ENCODE measurements at places on chromosomes 7 and 10.

- no peak for DNase-seq
Measured at GRCh38 chr10:91924212-91925021, 847 bp downstream of the BTAF1 start.

- DNase-seq = no peak
Measured at GRCh38 chr10:22518167-22518724, 172.9 kb downstream of the SPAG6 start.

GRCh38 chr7:101736084-101736483 lies 81.3 kb upstream of the CUX1 start:
- DNase-seq = no peak

DNA sequence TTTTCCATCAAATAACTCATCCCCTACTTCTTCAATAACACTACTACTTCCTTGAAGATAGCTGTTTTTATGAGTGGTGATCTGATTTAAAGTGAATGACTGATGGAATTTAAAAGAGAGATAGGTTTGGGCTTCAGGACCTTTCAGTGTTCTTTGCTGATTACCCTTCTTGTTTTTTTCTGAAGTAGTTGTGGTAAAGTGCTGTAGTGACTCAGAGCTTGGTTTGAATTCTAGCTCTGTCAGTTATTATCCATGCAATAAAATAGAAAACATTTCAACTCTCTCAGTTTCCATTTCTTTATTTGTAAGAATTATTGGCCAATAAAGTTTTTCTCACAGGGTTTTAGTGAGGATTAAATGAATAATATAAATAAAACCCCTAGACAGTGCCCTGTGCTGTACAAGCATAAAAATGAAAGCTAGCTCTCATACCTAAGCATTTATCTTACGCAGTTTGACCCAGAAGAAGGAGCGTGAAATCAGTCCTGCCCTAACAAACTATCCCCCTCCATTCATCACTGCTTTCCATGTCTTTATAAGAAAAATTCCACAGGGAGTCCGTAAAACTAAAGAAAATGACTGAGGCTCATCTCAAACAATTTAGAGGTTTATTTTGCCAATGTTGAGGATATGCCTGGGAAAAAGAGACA lies 25.1 kb upstream of the AKAP9 start:
- DNase-seq = no peak

DNA sequence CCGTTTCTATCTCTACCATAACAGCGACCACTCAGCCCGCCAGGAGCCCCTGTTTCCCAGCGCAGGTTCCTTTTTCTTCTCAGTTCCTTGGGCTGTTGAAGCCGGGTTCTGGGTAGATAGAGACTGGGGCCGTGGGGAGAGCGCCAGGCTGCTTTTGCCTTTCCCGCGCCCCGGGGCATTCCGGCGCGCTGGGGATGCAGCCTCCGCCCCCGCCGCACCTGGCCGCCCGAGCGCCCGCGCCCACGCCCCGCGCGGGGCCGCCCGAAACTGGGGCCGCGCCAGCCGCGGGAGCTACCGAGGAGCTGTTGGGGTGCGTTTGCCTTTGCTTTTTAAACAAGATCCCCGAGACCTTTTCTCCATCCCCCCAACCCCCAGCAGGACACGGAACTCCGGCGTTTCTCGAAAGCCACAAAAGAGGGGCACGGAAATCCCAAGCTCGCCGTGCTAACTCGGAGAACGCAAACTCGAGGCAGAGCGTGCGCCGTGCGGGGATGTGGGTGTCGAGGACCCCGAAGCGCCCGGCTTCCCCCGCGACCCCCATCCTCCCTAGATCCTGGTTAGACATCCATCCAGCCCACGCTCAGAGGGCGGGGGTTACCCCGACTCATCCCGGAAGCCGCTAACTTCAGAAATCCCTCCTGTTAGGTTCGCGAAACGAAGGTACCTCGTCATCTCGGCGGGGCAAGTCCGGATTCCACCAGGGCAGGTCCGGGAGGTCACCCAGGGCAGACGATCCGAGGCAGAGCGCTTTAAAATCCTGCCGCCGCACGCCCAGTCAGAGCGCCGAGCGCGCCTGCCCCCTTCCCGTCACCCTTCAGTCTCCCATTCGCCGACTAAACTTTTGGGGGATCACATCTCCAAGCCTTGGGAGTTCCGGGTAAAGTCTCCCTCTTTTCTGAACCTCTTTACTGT lies 1.0 kb downstream of the GRM8 start:
- DNase-seq = no peak

DNA sequence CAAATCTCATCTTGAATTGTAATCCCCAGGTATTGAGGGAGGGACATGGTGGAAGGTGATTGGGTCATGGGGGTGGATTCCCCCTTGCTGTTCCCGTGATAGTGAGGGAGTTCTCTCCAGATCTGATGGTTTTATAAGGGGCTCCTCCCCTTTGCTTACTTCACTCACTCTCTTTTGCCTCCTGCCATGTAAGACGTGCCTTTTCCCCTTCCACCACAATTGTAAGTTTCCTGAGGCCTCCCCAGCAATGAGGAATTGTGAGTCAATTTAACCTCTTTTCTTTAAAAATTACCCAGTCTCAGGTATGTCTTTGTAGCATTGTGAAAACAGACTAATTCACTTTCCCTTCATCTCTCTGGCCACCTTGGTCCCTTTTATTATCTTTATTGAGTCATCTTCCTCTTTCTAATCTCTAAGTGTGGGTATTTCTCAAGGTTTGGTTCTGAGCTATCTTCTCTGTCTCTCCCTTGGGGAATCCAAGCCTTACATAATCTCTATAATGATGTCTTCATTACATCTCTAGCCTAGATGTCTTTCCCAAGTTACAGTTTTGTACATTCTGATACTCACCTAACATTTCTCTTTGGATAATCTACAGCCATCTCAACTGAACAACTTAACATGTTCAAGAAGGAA lies 99.1 kb upstream of the JCAD start:
- DNase-seq = no peak

DNA sequence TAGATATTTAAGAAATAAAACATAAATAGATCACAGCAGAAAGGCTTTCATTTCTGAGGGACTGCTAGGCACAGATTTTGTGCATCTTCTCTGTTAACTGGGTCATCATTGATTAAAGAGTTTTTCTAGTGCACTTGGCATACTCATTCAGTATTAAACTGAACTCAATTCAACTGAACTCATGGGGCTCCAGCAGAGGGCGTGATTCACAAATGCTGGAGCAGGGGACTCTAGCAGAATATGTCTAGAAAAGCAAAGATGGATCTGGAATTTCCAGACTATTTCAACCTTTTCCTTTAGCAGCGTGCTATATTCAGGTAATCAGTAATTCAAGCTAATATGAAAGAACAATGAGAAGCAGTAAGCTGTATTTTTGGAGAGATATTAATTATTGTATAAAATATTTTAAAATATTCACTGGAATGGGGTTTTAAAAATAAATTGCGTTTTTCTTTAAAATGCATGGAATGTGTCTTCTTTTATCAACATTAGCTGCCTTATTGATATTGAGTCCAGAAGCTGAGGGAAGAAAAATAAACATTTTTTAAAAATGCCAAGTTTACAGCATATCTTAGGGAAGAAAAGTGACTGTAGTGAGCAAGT lies 296.8 kb upstream of the CACNA2D1 start:
- no peak for DNase-seq

DNA sequence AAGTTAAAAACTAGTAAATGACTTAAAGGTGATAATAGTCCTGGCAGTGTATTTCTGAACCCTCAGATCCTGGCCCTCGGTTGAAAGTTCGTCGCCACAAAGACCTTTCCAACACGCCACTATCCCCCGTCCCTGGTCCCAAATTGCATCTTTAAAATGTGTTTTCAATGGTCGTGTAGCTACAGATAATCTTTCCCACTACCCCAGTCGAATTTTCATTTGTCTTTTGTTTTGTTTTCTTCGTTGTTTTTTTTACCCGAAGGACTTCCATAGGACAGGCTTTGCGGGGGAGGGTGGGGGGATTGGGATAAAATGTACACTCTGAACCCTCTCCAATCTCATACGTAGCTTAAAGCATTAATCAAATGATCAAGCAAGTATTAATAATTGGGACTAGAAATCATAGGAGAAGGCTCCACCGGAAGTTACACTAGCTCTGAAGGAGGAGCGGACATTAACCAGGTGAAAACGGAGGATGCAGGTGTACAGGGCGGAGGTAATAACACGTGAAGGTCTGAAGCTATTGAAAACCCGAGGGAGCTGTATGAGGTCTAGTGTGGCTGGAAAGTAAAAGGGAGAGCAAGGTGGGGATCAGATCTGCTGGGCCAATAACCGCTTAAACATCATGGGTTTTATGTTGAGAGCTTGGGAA lies 32.8 kb upstream of the PHF14 start:
- peak; percentile 11 for DNase-seq

DNA sequence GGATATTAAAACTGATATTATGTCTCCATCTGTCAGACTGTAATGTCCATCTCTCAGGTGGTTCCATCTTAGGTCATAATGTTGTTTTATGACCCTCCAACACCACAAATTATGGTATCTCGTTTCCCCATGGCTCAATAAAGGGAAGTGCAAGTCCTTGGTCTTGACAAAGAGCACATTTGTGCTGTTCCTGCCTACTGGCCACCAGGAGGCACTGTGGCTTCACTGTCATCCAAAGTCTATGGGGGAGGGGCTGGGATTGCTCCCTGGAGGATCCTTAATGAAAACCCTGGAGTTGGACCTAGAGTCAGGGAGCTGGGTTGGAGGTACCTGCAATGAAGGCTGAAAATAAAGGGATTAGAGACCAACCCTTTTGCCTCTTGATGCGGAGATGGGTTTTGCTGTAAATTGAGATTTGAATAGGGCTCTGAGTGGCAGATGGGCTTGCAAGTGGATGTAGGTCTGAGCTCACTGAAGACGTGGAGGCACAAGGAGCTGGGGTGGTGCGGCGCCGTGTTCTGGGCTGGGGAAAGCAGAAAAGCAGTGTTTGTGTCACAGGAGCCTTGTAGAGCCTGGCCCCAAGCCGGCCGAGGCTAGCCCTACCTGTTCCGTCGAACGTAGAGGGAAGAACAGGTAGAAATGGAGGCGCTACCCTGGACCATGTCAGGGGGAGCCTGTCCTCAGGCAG lies 180.5 kb upstream of the PRSS58 start:
- DNase-seq = no peak

DNA sequence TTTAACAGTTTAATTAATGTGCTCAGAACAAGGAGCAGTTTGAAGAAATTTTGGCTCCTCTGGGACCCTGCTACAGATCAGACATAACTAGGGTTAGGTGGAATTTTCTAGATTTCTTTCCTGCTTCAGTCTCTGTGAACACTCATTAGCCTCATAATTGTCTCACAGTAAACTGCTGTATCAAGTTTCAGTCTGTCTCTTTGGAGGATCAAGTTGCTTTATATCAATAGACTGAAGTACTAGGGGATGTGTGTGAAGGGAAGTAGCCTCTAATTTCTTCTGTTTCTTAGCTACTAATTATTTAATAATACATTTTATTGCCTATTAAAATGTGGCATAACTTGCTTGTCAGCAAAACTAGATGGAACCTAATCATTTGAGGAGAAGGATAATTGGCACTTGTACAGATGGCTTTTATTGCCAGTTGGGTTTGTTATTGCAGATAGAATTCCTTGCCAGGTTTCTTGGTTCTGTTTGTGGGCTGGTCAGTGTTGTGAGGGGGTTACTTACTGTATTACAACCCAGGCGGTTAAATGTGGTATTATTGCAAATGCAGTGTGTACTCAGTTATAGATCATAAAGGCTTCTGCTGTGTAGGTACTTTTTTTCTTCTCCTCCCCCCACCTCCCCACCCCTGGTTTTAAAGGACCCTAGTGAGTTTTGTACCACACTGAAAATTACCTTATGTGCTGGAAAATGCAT lies 758.0 kb downstream of the AUTS2 start:
- DNase-seq = peak; percentile 41

- DNase-seq = no peak
Measured at GRCh38 chr10:59387951-59388670, 25.8 kb upstream of the FAM13C start.

DNA sequence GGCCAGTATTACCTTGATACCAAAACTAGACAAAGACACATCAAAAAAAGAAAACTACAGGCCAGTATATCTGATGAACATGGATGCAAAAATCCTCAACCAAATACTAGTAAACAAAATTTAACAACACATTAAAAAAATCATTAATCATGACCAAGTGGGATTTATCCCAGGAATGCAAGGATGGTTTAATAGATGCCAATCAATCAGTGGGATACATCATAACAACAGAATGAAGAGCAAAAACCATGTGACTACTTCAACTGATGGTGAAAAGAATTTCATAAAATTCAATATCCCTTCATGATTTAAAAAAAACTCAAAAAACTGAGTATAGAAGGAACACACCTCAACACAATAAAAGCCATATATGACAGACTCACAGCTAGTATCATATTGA lies 25.2 kb upstream of the UBN2 start:
- DNase-seq = no peak

DNA sequence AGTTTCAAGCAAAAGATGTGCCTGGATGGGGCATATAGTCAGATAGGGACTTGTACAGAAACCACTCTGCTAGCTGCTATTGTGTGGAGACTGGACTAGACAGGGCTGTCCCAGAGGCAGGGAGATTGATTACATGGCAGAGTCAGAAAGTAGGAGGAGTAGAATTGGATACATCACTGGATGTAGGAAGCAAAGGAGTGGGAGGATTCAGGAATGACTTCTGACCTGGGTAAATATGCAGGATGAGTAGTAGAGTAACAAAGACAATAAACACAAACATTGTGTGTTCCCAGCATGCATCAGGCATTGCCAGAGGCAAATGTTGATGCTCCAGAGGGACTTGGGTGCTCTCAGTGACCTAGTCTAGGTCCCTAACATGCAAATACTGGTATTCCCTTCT lies 30.9 kb upstream of the MAT1A start:
- no peak for DNase-seq

- no peak for DNase-seq
Measured at GRCh38 chr7:79778786-79779770, 325.6 kb upstream of the MAGI2 start.

GRCh38 chr10:52453501-52453900 lies 139.4 kb downstream of the DKK1 start:
- DNase-seq = no peak

GRCh38 chr7:158816995-158817394 lies 12.3 kb downstream of the ESYT2 start:
- DNase-seq = no peak

- no peak for DNase-seq
Measured at GRCh38 chr7:105773030-105773460, 103.4 kb downstream of the ATXN7L1 start.

- no peak for DNase-seq
Measured at GRCh38 chr7:132402751-132403245, 173.5 kb downstream of the PLXNA4 start.

- no peak for DNase-seq
Measured at GRCh38 chr7:118590107-118590506, 365.6 kb downstream of the ANKRD7 start.

GRCh38 chr7:39979406-39980073 lies 29.5 kb downstream of the CDK13 start:
- no peak for DNase-seq

DNA sequence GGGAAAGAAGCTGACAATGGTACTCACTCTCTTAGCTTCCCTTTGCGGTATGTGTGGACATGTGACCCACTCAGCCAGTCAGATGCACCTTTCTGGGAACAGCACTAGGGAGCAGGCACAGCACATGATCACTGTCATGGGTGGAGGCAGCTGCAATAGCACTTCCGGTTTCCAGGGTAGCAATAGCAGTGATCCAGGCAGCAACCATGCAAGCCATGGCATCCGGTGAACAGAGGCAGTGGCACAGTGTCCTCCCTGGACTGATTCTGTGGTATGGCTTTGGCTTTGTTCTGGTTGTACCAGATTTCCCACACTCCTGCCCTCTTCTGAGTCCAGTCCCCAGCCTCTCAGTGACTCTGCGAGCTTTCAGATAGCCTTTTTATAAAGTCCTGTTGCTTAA lies 86.8 kb upstream of the NAMPT start:
- no peak for DNase-seq

GRCh38 chr10:74826142-74827044 lies at the start of gene KAT6B:
Gene KAT6B, plus strand, starts transcription at chr10:74826600. Its CDS starts 16,258 bp downstream, at chr10:74842858.
- peak; percentile 97 for DNase-seq

GRCh38 chr7:113279256-113279655 lies 160.9 kb upstream of the SMIM30 start:
- DNase-seq = no peak
